ENCODE measurements at places on chromosomes 2 and 18.

- no peak for DNase-seq
Observed at GRCh38 chr2:37631292-37631691, 40.1 kb downstream of the CDC42EP3 start.

DNA sequence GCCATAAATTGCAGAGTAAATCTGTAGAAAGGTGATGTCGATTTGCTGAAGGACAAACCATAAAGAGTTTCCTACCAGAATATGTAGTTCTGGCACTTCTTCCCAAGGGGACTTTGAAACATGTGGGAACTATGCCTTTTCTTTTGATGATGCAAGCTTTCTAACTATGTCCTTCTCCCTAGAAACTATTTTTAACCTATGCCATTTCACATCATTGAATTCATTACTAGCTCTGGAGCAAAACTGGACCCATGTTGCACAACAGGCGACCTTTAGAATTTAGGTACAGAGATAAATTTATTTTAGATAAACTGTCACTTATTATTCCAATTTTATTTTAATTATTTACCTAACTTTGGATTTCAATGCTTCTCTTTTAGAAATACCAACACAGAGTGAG is 186.5 kb downstream of the CCDC102B start:
- DNase-seq: no peak

DNA sequence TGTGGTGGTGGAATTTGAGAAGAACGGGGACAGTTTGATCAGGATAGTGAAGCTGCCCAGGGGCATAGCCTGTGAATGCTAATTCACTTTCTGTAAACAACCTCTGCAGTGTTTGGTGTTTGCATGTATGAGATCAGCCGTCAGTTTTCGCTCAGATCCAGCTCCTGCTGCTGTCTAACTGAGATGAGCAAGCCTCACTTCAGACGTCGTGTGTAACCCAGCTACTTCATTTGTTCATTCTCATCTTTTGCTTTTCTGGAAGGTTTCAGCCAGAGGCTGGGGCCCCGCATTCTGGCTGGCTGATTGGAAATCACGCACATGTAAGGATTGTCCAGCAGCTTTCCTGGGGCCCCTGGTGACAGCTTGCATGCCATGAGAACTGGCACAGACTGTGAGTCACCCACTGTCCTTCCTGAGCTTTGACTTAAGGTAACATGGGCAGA is 48.9 kb downstream of the LDLRAD4 start:
- no peak for DNase-seq

DNA sequence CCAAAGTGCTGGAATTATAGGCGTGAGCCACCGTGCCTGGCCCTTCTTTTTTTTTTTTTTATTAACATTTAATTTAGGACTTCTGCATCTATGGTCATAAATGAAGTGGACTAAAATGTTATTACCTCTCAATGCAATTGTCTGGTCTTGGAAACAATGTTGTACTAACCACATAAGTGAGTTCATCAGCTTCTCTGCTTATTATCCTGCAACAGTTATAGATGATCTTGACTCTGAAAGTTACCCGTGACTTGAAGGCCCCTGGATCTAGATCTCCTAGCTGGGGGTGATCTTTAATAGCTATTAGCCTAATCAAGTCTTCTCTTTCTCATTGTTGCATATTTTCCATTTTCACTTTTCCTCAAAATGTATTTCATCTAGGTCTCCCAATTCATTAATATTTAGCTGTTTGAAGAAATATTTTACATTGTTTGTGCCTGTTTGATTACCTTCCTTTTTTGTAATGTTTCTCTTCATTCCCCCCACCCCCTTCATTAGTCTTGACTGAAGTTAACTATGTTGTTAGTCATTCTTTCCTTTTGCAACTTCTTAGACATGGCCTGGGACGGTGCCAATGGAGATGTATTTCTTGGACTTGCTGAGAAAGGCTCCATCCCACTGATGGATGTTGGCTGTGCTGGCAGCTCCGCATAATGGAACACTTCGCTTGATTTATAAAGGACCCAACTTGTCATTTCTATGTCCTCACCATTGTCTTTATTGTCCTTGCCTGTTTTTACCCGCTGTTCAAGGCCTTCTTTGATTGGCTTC is 141.6 kb upstream of the RIOK3 start:
- DNase-seq: peak; percentile 10

- DNase-seq: no peak
Observed at GRCh38 chr2:190529486-190530247, 4.9 kb downstream of the NEMP2 start.

DNA sequence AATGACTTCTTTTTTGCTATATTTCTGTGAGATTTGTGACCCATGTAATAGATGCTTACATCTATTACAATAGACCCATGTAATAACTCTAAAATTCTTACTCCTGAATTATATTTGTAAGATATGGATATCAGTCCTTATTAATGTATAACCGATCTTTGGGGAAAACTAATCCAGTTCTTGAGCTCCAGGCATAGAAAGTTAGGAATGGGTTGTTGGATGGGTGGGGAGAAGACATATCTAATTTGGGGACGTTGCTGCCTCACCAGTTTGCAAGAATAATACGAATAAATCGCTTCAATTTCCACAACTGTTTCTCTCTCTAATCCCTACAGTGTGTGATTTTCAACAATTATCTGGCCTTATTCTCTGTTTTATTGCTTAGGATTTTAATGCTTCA is 13.5 kb downstream of the CAVIN2 start:
- DNase-seq: no peak

GRCh38 chr2:44771522-44771921 is 170.0 kb upstream of the SIX3 start:
- no peak for DNase-seq

GRCh38 chr2:88602022-88602421 is 25.2 kb downstream of the EIF2AK3 start:
- no peak for DNase-seq

GRCh38 chr18:62988471-62988870 is 273.1 kb downstream of the PHLPP1 start:
- DNase-seq: no peak

DNA sequence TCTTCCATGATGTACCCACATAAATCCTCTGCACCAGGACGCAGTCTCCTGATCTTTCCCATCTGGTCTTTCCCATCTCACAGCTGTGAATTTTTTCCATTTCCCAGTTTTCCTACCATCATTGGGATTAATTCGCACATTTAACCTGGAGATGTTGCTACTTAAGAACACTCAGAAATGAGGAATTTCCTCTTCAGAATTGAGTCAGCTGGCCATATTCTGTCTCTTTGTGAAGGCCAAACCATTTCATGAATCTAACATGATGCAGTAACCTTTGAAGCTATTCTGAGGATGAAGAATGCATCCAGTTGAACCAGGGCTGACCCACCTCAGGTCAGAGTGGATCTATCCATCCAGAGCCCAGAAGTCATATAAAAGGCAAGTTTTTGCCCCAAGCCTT is 326.8 kb downstream of the SETBP1 start:
- no peak for DNase-seq

DNA sequence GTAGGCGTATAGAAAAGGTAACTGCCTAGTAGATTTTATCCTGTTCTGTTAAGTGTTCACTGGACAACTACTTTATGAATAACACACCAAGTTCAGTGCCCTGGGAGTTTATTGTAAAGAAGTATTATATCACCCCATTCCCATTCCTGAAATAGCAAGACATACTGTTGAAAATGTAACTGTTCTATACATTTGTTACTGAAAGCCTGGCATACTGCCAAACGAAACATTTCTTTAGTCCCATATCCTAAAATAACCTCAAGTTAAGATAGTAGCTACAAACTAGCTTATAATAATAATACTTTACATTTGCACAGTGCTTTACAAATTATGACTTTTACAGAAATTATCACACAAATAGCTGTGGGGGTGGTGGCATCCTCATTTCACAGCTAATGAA is 25.1 kb downstream of the SPDYA start:
- no peak for DNase-seq

DNA sequence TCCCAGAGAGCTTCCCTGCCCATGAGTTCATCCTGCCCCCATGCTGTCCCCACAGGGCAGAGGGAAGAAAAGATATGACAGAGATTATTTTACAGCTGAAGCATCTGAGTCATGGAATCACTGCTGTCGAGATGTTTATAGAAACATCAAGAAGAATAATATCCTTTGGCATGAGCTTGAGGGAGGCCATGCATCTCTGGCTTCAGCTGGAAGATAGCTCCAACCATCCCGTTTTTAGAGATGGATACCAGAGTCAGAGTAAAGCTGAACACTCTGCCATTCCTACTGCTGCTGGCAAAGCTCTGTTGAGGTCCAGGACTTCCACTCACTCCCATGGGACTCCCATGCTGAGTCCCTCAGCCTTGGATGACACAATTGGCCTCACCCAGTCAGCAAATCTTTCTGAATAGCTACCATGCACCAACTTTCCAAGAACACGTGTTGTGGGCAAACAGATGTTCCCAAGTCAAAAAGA is 167.8 kb downstream of the TTC32 start:
- no peak for DNase-seq

DNA sequence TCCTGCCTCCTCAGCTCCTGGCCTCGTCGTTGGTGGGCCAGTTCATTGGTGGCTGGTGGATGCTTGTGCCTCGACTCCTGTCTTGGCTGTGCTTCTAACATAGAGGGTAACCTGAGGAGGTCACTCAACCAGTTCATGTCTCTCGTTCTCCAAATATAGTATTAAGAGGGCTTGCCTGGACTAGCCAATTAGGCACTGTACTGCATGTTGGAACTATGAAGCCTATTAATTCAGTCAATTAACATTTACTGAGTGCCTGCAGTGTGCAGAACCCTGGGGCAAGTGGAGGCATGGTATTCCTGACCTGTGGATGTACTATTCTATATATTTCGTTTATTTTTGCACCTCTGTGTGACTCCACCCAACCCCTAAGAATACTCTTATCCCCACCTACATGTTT is 89.9 kb upstream of the PELI1 start:
- no peak for DNase-seq

DNA sequence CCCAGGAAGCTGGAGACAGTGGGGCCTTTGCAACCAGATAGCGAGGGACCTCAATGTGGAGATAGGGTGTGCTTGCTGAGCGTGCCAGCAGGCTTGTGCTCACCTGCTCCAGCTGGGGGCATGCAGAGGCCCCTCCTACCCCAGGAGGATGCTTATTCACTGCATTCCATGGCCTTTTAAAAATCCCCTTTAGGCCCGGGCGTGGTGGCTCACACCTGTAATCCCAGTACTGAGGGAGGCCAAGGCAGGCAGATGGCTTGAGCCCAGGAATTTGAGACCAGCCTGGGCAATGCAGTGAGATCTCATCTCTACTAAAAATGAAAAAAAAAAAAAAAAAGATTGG is 54.5 kb downstream of the ODC1 start:
- no peak for DNase-seq

DNA sequence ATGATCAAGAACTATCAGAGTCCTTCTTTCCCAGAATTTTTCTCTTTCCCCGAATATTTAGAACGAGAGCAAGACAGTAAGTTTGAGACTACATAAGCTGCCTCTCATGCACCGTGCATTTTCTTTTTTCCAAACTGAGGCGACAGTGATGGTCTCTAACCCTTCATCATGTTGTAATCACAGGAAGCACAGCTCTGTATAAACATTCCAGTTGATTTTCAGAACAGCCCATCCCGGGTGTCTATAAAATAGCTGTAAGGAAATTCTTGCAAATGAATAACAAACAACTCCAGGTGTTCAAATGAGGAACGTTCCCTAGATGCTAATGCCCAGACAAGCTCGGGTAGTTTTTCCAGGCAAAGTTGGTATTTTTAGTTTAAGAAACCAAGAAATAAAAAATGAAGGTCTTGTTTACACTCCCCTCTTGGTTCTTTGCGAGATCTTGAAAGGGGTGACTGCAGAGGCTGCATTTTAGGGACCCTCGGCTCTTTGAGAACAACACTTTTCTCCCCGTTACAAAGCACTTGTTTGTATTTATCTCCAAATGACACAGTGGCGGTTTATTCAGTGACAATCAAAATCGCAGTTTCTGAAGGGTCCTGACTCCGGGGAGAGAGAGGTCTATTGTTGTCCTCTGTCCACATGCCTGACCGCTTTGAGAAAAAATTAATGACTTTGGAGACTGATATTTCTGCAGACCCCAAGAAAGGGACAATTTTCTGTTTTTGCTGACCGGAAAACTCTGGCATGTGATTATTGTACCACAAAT is 101.1 kb upstream of the NCK2 start:
- no peak for DNase-seq

GRCh38 chr2:172859581-172860335 is 124.1 kb downstream of the RAPGEF4 start:
- no peak for DNase-seq

GRCh38 chr18:13285874-13286273 is 67.3 kb downstream of the LDLRAD4 start:
- DNase-seq: no peak

DNA sequence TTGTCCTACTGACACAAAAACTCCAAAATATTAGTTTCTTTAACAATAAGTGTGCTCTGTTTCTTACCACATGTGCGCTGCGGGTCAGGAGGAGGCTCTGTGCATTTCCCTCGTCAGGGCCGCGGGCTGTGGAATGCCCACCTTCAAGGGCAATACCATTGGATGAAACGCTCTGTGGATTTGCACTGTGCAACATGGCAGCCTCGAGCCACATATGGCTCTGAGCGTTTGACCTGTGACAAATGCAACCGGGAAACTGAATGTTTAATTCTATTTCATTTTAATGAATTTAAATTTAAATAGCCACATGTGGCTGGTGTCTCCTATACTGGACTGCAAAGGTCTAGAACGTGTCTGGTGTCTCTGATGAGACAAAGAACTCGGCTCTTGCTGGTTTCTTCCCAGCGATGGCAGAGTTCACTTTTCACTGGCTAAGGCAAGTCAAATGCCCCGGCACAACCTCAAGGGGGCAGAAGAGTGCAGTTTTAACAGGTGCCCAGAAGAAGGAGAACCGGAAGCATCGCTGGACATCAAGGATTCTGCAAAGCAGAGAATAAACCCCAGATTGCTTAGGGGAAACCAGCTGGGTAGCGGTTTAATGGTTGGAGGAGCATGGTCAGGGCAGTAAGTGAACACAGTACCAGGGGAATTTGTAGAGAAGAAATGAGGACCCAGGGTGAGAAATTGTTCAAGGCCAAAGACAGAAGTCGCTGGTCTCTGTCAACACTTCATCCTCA is 37.0 kb upstream of the TMEM18 start:
- peak; percentile 26 for DNase-seq

GRCh38 chr2:158213773-158214172 is 112.1 kb downstream of the UPP2 start:
- DNase-seq: no peak

DNA sequence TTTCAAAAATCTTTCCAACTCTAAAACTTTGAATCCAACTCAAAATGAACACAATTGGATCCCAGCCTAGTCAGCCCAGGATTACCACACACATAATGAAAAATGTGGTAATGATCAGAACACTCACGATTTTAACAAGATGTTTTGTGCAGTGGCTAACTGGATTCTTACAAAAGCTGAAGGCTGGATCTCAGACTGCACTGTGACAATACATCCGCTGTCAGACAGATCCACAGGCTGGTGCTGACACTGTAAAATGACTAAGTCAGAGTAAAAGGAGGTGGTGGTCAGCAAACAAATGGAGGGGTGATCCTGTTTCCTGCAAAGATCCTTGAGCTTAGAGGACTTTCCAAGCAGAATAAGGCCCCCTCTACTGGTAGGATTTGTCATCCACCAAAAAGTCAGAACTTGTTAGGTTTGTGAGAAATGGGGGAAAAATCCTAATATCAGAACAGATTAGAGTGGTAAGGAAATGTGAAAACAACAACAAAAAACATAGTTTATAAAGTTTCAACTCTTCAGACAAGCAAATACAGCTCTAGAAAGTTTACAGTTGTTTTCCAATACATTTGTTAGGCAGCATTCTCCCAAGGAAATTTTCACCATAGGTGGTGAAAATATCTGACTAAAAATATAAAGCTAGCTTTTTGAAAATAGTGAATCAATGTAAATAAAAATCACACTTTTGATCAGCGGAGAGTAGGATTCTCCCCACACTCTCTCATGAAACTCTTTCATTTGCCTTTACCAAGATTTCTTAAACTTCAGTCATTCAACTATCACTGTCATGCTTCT is 211.9 kb downstream of the AGPS start:
- DNase-seq: peak; percentile 33

Data from RCC 7860 (cell line).